ENCODE measurements at places on chromosomes 6 and 20.

DNA sequence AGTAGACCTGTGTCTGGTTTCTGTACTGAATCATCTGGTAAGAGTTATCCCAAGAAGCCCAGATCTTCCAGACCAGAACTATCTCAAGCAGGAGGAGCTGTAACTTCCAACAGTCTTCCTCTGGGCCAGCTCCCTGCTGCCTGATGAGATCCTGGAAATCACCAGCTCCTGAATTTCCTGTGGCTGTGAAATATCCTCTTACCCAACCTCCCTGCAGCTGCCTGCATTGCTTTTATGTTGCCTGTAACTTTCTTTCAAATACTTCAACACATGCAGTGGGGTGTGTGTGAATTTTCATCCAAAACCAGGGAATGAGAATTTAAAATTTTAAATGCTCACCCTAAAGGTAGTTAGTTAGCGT is 160.5 kb upstream of the LAMP5 start:
- DNase-seq, result no peak

GRCh38 chr6:31586008-31586407 is at the start of gene LST1:
Gene LST1, plus strand, starts transcription at chr6:31586277. Its CDS starts 1,023 bp downstream, at chr6:31587300.
- DNase-seq, result no peak

DNA sequence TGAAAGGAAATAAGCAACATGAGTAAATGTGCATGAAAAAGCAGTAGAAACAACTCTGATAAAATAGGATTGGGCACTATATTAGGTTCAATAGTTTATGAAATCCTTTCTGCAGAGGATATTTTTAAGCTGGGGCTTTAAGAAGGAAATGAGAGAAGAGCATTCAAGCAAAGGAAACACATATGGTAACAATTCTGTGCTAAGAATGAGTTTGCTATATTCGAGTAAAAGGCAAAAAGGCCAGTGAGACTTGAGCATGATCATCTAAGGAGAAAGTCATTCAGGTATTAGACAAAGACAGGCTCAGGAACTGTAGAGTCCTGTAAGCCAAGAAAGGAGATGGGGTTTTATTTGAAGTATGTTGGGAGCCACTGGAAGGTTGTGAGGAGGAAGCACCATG is 387.1 kb upstream of the FLRT3 start:
- DNase-seq, result no peak

DNA sequence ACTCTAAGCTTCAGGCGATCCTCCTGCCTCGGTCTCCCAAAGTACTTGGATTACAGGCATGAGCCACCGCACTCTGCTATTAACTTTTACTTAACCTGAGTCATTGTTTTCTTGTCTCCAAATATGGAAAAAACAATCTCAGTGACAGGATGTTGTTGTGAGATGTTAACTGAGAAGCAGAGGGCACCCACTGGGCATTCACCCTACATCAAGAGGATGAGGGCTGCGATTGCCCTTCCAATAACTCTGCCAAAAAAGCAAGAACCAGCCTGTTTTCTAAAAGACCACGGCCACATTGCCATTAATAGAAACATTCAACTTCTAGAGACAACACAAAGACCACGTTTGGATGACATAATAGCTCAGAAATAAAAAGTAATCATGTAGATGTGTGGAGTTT is 107.6 kb upstream of the SGK1 start:
- DNase-seq, result no peak

DNA sequence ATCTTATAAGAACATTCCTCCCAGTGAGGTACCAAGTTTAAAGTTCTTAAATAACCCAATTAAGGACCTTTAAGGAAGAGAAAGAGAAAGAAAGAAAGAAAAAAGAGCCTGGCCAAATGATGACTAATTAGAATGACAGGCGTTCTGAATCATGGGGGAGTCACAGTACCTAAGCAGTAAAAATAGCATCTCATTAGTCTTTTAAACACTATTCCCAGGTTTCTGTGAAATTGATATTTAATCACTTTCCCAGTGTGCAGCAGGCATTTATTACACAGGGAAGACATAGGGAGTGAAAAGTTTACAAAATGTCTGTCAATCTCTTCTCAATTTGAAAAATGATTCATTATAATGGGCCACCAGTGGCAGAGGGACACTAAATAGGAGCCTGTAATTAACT is 251.4 kb upstream of the MANEA start:
- no peak for DNase-seq

DNA sequence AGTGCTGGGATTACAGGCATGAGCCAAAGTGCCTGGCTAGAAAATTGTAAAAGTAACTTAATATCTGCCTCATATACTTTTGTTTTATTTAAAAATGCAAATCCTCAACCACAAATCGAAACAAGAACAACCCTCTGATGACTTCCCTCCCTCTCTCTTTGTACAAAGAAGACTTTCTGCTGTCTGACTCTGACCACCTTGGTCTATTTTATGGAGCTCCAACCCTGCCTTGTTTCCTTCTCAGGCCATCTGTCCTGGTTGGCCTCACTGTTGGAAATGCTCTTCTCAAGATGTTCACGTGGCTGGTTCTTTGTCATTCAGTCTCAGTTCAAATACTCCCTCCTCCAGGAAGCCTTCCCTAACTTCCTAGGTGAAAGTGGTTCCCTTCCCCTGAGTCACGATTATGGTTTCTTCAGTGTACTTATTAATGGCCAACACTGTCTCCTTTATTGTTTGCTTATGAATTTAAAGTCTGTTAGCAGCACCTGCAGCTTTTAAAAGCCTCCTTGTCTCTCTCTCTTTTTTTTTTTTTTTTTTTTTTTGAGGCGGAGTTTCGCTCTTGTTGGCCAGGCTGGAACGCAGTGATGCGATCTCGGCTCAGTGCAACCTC is 151.5 kb upstream of the SALL4 start:
- DNase-seq, result no peak

GRCh38 chr6:170345662-170346061 is 39.1 kb downstream of the FAM120B start:
- no peak for DNase-seq

DNA sequence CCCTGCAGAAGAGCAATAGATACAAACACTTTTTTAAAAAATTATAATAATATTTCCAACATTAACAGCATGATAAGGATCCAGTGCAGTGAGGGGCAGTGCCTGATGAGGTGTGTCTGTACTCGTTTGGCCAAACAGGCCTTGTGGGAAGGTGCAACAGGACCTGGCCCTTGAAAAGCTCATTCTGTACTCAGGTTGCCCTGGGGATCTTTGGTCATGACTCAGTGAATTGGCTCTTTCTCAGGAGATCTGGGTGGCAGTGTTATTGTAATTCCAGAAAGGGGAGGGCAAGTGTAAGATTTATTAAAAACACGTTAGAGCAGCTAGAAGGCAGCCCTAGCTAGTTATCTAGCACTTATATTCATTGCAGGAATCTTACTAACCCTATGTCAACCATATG is 2.9 kb upstream of the SPINT3 start:
- DNase-seq, result no peak

GRCh38 chr6:496649-497048 is 105.1 kb downstream of the IRF4 start:
- no peak for DNase-seq

- no peak for DNase-seq
Measured at GRCh38 chr20:37976887-37977286, 56.4 kb downstream of the TTI1 start.

DNA sequence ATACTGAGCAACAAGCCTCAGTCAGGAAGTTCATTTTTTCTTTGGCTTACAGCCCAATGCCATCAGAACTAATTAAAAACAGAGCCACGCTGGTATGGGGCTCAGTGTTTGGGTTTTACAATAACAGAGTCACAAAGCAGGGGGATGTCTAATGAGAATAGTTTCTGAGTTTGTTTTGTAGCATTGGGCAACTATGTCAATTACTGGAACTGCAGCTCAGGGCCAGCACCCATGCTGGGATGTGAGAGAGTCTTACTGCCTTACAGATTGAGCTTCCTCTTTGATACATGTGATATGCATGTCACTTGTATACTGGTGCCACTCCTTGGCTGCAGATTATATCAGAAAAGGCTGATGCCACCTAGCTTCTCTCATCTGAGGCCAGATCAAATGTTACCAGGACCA is 117.6 kb downstream of the TFAP2B start:
- no peak for DNase-seq

DNA sequence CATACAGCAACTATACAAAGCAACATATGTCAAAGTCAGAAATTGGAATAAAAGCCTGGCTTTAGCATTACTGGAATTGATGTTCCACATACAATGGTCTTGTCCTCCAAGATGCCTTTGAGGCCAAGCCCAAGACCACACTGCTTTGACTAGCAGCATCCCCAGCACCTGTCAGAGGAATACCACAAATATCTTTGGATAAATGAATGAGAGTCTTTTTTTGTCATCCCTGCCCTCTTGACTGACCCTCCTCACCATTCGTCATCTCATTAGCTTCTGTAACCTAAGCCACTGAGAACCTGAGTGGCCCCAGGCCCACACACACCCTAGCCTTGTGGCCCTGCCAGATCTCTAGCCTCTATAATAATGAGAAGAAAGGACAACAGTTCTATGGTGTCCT is 48.5 kb downstream of the TNFRSF21 start:
- no peak for DNase-seq

- no peak for DNase-seq
Measured at GRCh38 chr6:144156991-144157390, 6.7 kb downstream of the STX11 start.

GRCh38 chr20:845226-845868 is 11.8 kb downstream of the FAM110A start:
- DNase-seq, result peak; percentile 68

- DNase-seq, result no peak
Measured at GRCh38 chr6:121630716-121631115, 195.3 kb downstream of the GJA1 start.

DNA sequence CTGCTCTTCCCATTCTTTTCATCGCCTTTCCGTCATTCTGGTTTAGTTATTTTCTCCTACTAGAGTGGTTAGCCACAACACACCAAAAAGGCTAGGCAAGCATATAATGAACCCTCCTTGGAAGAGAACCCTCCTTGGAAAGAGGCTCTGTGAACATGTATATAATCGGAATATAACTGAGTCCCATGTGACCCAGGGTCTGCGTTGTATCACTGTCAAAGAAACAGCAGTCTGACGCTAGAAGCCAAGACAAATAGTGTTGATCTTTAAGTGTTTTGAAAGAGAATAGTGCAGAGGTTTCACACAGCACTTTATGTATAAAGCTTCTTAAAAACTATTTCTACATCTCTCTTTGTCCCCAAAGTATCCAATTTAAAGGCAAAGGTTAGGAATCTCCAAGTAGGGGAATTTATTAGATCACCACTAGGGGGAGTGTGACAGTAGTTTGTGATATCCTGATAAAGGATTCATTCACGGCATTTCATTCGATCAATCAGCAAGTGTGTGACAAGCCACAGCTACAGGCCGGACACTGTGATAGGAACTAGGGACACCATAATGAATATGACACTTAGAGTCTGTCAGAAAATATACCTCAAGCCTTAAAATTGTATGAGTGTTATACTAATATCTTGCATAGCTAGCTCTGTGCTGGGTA is 395.3 kb downstream of the CD109 start:
- DNase-seq, result no peak

- no peak for DNase-seq
Measured at GRCh38 chr20:61045876-61046585, 206.0 kb upstream of the CDH4 start.

DNA sequence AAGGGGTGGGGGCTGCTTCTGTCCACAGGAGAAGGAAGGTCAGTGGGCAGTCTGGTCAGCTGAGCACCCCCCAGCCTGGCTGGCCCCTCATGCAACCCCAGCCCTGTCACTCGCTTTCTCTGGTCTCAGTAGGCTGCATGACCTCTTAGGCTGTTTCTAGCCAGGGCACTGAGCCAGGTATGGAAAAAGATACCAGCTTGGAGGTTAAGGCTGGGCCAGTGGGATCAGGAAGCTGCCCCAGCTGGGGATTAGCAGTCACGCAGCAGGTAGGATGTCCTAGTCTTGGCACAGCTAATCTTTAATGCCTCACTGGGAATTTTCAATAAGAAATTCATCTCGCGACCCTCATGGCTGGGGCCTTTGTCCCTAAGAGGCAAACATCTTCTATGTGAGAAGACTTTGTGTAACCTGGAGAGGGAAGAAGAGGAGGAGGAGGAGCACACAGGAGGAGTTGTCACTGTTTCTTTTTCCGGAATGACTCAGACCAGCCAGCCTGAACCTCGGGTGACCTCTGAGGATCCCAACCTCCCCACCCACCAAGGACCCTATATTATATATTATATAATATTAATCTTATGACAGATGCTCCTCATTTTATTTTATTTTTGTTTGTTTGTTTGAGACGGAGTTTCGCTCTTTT is 2.4 kb upstream of the BPIFA2 start:
- no peak for DNase-seq

DNA sequence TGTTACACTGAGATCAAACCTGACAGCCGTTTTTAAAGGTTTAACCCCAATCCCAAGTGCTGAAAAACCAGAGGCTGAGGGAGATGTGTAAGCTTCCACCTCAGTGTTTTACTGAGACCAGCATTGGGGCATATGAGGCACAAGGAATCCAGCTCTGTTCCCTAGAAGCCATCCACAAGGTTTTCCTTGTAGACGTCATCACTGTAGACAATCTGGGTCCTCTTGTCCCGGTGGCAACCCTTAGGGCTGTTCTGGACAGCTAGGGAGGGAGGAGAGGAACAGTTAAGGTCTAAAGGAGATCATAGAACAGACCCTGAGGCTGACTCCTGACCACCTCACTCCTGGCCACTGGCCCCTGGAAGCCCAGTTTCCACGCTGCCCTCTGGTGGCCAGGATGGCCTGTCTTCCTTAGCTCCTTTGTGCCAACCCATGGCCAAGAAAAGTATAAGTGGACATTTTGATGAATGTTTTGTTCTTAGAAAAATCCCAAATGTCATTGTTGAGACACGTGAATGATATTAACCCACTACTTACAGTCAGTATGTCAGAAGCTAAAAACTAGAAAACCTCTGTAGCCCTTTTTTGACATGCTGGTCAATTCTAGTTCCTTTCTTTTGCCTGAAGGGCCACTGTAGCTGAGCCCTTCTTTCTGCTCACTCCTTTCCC is 6.4 kb downstream of the CFB start:
- DNase-seq, result peak; percentile 75

- DNase-seq, result no peak
Measured at GRCh38 chr20:25039697-25040437, 18.1 kb downstream of the ACSS1 start.

DNA sequence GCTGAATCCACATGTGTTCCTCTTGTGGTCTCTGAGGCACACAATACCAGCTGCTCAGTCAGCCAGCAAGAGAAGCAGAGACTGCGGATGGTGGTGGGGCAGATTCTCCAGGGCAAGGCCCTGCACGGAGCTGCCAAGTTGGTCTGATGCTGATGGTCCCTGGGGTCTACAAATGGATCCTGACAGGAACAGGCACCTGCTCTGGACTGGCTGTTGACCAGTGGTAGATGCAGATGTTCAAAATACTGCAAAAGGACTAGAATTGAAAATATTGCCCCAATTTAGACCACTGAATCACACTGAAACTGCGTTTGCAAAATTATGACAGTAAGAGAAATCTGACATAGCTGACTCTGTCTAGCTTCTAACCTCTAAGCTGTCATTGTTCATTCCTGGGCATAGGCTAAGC is 29.6 kb upstream of the TUBB2A start:
- peak; percentile 4 for DNase-seq

DNA sequence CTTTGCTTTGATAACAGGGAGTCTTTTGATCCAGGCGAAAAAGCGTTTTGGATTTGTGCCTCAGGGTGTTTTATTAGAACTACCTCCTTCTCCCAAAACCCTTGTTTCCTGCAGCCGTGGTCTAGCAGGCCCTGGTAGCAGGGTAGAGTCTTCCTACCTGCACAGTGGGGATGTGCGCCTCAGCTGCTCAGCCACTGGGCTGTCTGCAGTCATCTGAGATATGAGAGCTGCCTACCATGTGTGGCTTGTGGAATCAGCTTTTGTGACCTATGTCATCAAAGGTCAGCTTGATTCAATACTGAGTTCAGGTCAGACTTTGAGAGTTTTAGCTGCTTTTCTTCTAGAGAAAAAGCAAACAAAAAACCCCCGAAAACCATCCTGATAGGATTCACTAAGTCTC is 279.5 kb downstream of the CLIC5 start:
- DNase-seq, result no peak

Data from activated effector memory CD4-positive, alpha-beta T cell treated with anti-CD3 and anti-CD28 coated beads, Interleukin-2, amount 50 U/mL, for 16 hours (primary cell).